Spleen (tissue), 13 donors: ENCODE measurements at places on chromosomes 13 and 19. TPM values are rescaled to one million over a fixed set of nuclear protein-coding genes. Genes with fewer than 3 reads are reported as not detected.

Gene SELENOV
- total RNA-seq, result not detected

Gene CEACAM8
- total RNA-seq, result 2.0 TPM

Gene TRPM4
- total RNA-seq, result 13.2 TPM

Gene FUT3
- total RNA-seq, result not detected

Gene VMAC
- 12.5 TPM for total RNA-seq

Gene NBEA
- total RNA-seq, result 11.0 TPM

Gene FAM216B
- total RNA-seq, result not detected

Gene AZU1
- total RNA-seq, result 3.1 TPM

Gene ITGBL1
- 1.3 TPM for total RNA-seq

Gene FUT6
- total RNA-seq, result not detected

Gene APOE
- total RNA-seq, result 462 TPM

Gene IFI30
- 441 TPM for total RNA-seq

Gene C19orf44
- total RNA-seq, result 4.9 TPM

Gene RAB3D
- 46.3 TPM for total RNA-seq

Gene ATP4B
- not detected for total RNA-seq

Gene COX6B2
- total RNA-seq, result 0.30 TPM

Gene CNFN
- total RNA-seq, result 1.4 TPM

Gene CLEC11A
- 9.9 TPM for total RNA-seq

Gene THAP8
- total RNA-seq, result 4.5 TPM

Gene ZNF578
- 4.1 TPM for total RNA-seq

Gene CYP4F2
- total RNA-seq, result not detected

Gene TPTE2
- not detected for total RNA-seq

Gene GSX1
- not detected for total RNA-seq

Gene CAMSAP3
- total RNA-seq, result 1.5 TPM

Gene PSPC1
- 52.9 TPM for total RNA-seq

Gene SERTM1
- total RNA-seq, result not detected

Gene TRAPPC6A
- 35.1 TPM for total RNA-seq

Gene ANGPTL4
- 12.0 TPM for total RNA-seq

Gene SYNGR4
- total RNA-seq, result not detected

Gene SLC8A2
- not detected for total RNA-seq

Gene SCN1B
- 16.7 TPM for total RNA-seq

Gene PSG11
- not detected for total RNA-seq

Gene TLE2
- total RNA-seq, result 47.7 TPM

Gene AMER2
- total RNA-seq, result not detected

Gene SYCN
- not detected for total RNA-seq

Gene SLAIN1
- total RNA-seq, result 32.6 TPM

Gene ZNF888
- total RNA-seq, result 4.3 TPM

Gene TNNI3
- not detected for total RNA-seq

Gene CEACAM21
- 21.0 TPM for total RNA-seq

Gene SYT3
- 0.32 TPM for total RNA-seq

Gene IFNL3
- not detected for total RNA-seq

Gene PLEKHF1
- 12.4 TPM for total RNA-seq

Gene GJB2
- not detected for total RNA-seq

Gene EVI5L
- total RNA-seq, result 16.3 TPM

Gene KIR3DL3
- total RNA-seq, result not detected

Gene THSD1
- total RNA-seq, result 12.9 TPM

Gene SH2D3A
- 9.2 TPM for total RNA-seq

Gene ZNF816
- 12.5 TPM for total RNA-seq

Gene DENND1C
- total RNA-seq, result 63.7 TPM
